Activated naive CD4-positive, alpha-beta T cell treated with anti-CD3 and anti-CD28 coated beads, Interleukin-2, amount 10 ng/mL, durations not matched to agents 7 days and 5 days (primary cell): ENCODE measurements at places on chromosomes 6 and 20.
A peak's percentile ranks its signal among the peaks of the same experiment; 100 is the strongest.

DNA sequence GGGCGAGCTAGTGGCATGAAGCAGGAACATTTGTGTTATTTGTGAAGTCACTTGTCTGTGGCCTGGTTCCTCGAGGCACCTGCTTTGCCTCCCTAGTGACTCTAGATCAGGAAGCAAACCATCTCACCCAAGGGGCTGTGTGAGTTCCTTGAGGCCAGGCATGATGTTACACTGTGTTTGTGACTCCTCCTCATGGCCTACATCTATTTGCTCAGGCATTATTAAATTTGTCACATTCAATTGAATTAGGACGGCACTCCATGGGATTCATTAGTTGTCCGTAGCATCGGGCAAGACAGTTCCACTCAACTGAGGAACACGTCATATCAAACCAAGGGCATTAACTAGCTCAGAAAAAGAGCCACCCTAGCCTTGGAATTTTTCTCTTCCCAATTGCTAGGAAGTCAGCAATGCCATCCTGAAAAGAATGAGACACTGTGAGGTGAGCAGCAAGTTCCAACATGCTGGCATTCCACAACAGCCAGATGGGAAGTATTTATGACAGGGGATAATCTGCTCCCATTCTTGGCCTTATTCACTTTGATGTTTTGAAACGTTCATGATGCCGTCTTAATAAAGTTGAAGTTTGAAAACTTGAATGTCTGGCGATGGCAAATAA is 17.2 kb downstream of the TMEM200A start:
- peaks cover 22% of the 10 kb centered on the region for H3K4me1 ChIP-seq
- H3K4me3 ChIP-seq = no peak overlapping the region
- no peak for DNase-seq
- peaks cover 6% of the 10 kb centered on the region for H3K27me3 ChIP-seq

GRCh38 chr6:158780988-158781691 is 38.0 kb downstream of the EZR start:
- peaks cover 26% of the 10 kb centered on the region for H3K4me1 ChIP-seq
- H3K36me3 ChIP-seq = peaks cover 82% of the 10 kb centered on the region

DNA sequence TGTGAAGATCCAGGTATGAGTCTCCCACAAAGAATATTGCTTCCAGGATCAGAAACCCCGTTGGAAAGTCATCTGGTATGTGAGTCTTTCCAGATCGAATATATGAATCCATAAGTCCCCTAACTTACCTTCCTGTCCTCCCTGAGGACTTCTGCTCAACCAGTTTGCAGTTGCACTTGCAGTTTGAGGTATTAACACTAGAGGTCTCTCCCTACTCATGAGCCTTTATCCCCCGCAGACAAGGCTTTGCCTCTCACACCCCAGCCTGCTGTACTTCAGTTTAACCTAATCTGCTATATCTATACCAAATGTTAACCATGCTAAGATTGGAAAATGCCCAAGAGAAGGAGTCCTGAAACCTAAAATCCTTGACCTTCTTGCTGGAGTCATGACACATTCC is 135.3 kb upstream of the DEFB112 start:
- no peak overlapping the region for H3K27ac ChIP-seq
- no peak for DNase-seq
- no peaks in the 10 kb centered on the region for H3K27me3 ChIP-seq
- no peak overlapping the region for H3K4me3 ChIP-seq

- H3K27me3 ChIP-seq = no peaks in the 10 kb centered on the region
- H3K36me3 ChIP-seq = no peaks in the 10 kb centered on the region
- no peaks in the 10 kb centered on the region for H3K4me1 ChIP-seq
- DNase-seq = no peak
- no peak overlapping the region for H3K27ac ChIP-seq
Observed at GRCh38 chr6:169092375-169092774, 161.3 kb downstream of the THBS2 start.

DNA sequence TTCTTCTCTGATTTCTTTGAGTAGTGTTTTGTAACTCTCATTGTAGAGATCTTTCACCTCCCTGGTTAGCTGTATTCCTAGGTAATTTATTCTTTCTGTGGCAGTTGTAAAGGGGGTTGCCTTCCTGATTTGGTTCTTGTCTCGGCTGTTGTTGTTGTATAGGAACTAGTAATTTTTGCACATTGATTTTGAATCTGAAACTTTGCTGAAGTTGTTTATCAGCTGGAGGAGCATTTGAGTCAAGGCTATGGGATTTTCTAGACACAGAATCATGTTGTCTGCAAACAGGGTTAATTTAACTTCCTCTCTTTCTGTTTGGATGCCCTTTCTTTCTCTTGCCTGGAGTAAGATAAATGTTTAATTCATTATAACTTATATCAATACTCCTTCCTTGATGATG is 86.4 kb downstream of the OLIG3 start:
- H3K4me3 ChIP-seq = no peak overlapping the region
- no peak for DNase-seq
- peaks cover 3% of the 10 kb centered on the region for H3K36me3 ChIP-seq
- H3K4me1 ChIP-seq = no peaks in the 10 kb centered on the region
- no peak overlapping the region for H3K27ac ChIP-seq
- H3K27me3 ChIP-seq = peaks cover 4% of the 10 kb centered on the region

GRCh38 chr6:127302728-127303660 is 36.3 kb downstream of the RNF146 start:
- peak; percentile 61 for DNase-seq
- no peaks in the 10 kb centered on the region for H3K27me3 ChIP-seq
- peaks cover 6% of the 10 kb centered on the region for H3K4me1 ChIP-seq
- H3K4me3 ChIP-seq = no peak overlapping the region
- no peak overlapping the region for H3K27ac ChIP-seq

DNA sequence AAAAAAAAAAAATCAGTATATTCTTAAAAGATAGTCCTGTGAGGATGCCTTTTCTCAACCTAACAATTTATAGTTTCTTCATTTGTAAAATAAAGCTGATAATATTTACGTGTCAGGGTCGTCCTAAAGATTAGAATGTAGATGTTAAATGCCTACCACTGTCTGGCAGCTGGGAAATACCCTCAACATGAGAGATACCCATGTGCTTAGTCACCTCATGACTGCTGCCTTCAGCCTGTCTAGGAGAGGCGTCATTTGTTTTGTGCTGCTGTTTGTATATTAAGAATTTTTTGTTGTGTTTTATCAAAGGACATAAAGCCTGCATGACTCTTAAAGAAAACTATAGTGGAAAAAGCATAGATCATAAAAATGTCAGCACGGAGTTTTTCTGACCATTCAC is 9.5 kb downstream of the FAM120B start:
- no peaks in the 10 kb centered on the region for H3K27me3 ChIP-seq
- DNase-seq = no peak
- H3K27ac ChIP-seq = no peak overlapping the region
- H3K4me1 ChIP-seq = peaks cover 4% of the 10 kb centered on the region
- H3K4me3 ChIP-seq = no peak overlapping the region

DNA sequence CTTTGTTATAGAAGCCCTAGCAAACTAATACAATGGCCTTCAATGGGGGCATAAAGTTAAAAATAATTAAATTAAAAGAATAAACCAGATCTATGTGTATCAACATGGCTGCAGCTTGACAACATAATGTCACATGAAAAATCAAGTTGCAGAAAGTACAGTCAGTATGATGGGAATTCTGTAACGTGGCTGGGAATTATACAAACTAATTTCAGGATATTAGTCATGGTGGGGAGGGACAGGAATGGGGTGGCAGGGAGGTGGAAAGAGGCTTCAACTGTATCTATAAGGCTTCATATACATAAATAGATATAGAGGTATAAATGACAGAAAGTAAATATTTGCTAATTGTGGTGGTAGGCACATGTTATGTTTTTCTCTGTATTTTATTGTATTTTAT is 107.1 kb downstream of the UNC5CL start:
- no peak overlapping the region for H3K4me3 ChIP-seq
- no peak overlapping the region for H3K27ac ChIP-seq

DNA sequence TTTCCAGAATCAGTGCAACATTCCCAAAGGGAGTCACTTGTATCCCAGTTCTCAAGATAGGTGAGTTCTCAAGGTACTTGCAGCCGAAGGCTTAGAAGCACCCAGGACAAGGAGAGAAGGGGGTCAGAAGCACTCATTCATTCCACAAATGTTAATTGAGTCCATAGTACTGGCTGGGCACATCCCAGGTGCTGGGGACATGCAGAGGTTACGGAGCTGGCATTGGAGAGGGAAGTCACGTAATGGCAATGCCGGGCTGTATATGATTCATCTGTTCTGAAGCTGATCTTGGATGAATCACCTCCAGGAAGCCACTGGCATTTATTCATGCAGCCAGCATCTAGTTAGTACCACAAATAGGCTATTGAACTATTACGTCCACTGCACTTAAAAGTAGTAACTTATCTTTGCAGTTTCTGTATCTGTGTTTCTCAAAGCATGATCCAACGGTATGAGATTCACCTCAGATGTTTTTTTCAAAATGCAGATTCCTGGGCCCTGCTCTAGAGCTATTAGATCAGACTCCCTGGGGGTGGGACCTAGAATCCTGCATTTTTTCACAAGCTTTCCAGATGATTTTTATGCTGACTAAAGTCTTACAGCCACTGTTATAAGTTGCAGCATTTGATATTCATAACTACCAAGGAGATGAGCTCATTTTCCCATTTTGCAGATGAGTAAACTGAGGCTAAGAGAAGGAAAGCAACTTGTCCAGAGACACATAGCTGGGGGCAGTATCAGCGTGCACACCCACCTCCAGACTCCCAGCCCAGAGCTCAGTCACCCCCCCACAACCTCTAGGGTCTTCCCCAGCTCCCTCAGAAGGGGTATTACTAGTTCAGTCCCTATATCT is 44.1 kb upstream of the ID1 start:
- peaks cover 19% of the 10 kb centered on the region for H3K4me1 ChIP-seq
- H3K27me3 ChIP-seq = no peaks in the 10 kb centered on the region
- no peak overlapping the region for H3K4me3 ChIP-seq
- no peak overlapping the region for H3K27ac ChIP-seq

- no peak overlapping the region for H3K27ac ChIP-seq
- H3K4me1 ChIP-seq = peaks cover 9% of the 10 kb centered on the region
- peaks cover 62% of the 10 kb centered on the region for H3K36me3 ChIP-seq
- no peak overlapping the region for H3K4me3 ChIP-seq
- no peak for DNase-seq
Observed at GRCh38 chr20:51462566-51463276, 79.8 kb downstream of the NFATC2 start.

GRCh38 chr6:11093376-11093625 is 333 bp upstream of the SMIM13 start:
- H3K4me1 ChIP-seq = peaks cover 27% of the 10 kb centered on the region
- peak overlapping the region; percentile 95 for H3K27ac ChIP-seq
- DNase-seq = no peak
- H3K36me3 ChIP-seq = peaks cover 7% of the 10 kb centered on the region
- H3K4me3 ChIP-seq = peak overlapping the region; percentile 81
- H3K27me3 ChIP-seq = no peaks in the 10 kb centered on the region

DNA sequence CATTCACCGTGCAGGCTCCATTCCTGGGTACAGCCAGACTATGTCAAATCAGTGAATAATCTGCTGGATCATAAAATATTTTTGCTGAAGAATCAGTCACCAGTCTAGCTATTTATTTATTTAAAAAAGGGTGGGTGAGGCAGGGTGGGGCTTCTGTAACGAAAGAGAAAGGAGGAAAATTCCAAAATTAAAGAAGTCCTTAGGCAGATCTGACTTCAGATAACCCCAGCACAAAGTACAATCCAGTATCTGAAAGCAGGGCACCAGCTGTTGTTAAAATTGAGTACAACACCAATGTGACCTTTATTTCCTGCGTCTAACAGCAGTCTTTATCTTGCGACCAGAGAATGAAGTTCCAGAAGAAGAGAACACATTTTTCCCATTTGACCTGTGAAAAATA is 15.7 kb downstream of the FAM8A1 start:
- no peak for DNase-seq
- no peak overlapping the region for H3K4me3 ChIP-seq
- H3K27me3 ChIP-seq = no peaks in the 10 kb centered on the region
- peaks cover 48% of the 10 kb centered on the region for H3K36me3 ChIP-seq

DNA sequence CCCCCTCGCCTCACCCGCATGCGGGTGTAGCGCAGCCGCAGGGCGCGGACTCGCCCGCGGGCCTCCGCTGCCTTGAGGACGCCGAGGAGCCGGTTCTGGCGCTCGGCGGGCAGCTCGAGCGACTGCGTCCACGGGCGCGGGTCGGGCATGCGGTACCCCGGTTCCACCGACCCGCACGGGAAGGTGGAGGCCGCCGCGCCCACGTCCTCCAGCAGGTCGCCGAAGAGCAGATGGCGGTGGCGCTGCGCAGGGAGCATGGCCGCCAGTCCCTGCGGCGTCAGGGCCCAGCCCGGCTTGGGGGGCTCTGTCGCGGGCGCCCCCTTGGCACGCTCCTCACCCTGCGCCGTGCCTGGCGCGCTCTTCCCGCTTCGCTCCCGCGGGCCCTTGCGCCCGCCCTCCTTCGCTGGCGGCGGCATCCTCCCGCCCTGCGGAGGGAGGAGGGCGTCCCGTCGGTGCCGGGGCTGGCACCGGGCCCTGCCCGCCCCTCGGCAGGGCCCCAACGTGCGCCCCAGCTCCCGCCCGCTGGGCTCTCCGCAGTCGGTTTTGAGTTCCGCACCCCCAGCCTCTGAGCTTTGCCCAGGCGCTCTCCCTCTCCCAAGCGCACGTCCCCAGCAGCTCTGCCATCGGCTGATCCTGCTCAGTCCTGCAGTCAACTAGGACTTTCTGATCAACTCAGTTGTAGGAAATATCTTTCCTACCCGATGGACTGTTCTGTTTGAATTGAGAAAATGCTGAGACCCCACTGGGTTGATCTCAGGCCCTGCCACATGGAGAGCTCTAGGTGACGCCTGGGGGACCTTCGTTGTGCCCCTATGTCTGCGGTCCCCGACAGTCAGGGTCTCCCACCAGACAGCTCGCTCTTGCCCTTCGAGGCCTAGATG is at the start of gene LKAAEAR1:
Gene LKAAEAR1, minus strand, starts transcription at position 595 of the 881 bp plus-strand sequence. Its CDS starts 179 bp downstream, at position 416.
- peak within 1 kb of the TSS; percentile 76 for H3K4me3 ChIP-seq
- DNase-seq = no peak
- H3K27ac ChIP-seq = peak within 1 kb of the TSS; percentile 37
- peaks cover 35% of the 10 kb centered on the region for H3K4me1 ChIP-seq
- H3K36me3 ChIP-seq = peaks cover 3% of the 10 kb centered on the region
- H3K27me3 ChIP-seq = peaks cover 76% of the 10 kb centered on the region

DNA sequence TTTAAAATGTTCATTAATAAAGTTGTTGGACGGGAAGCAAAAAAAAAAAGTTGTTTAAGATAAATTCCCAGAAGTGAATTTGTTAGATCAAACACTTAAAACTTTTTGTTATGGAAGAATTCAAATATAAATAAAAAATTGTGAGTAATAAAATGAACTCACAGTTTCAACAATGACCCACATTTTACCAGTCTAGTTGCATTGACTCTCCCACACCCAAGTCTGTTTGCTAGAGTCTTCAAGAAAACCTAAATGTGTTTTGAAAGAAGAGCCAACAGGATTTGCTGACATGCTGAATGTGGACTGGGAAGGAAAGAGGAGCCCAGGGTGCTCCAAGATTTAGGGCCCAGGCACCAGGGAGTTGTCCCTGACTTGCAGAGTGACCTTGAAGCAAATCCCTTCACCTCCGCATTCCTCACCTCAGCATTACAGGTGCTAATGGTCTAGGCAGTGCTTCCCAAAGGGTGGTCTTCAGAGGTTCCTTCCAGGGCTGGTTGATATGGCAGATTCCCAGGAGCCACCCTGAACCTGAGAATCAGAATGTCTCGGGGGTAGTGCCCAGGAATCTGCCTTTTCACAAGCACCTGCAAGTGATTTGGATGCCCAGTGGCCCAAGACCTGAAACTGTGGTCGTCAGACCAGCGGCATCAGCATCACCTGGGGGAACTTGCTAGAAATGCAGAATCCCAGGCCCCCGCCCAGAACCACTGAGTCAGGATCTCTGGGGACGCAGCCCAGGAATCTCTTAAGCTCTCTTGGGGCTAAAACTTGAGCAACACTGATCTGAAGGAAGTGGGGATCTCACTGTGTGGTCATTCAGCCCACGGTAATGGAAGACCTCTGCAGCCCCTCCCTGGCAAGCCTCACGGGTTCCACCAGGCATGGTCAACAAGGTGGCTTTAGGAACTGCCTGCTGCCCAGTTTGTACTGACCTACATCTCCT is 31.1 kb downstream of the POFUT1 start:
- H3K4me1 ChIP-seq = peaks cover 5% of the 10 kb centered on the region
- DNase-seq = no peak
- H3K27ac ChIP-seq = no peak overlapping the region
- no peak overlapping the region for H3K4me3 ChIP-seq
- no peaks in the 10 kb centered on the region for H3K27me3 ChIP-seq
